Myocyte (in vitro differentiated cells): ENCODE measurements at places on chromosomes 4 and X. TPM values are rescaled to one million over a fixed set of nuclear protein-coding genes. Genes with fewer than 3 reads are reported as not detected.
A peak's percentile ranks its signal among the peaks of the same experiment; 100 is the strongest.

The FAM9C gene
- 0.40 and 6.3 TPM in 2 replicates for total RNA-seq

The IL3RA gene
- total RNA-seq, result not detected in 2 replicates

DNA sequence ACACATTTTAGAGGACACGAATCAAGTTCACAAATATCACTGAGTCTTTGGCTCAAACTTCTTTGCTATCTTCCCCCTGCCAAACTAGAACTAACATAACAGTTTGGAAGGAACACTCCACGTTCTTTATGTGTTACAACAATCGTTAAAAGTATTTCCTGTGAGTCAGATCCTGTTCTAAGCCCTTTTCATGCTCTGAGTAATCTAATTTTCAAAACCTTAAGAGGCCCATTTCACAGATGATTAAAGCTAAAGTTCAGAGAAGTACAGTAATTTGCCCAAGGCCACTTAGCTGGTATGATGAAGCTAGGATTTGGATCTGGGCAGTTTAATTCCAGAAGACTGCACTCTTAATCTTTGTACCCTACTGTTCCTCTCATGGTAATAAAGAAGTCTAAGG is 854.4 kb upstream of the INTU start:
- peak; percentile 47 for DNase-seq

GRCh38 chrX:13430136-13430827 is 110.4 kb upstream of the ATXN3L start:
- peak; percentile 40 for DNase-seq

DNA sequence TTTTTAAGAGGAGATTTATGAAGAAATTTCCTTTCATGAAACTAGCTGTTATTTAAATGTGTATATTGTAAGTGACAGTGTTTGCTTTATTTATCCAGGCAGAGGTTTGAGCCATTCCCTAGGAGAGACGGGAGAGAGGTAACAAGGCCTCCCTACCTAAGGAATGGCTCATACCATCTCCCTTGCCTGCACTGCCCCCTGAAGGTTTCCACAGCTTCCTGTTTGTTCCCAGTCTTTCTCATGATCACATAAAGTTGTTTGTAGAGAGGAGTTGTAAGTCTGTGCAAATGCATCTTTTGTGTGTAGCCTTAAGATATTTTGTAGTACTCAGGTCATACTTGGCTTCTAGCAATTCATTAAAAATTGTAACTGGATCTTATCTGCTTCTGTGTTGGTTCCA is 1504.5 kb upstream of the PCDH10 start:
- no peak for DNase-seq

DNA sequence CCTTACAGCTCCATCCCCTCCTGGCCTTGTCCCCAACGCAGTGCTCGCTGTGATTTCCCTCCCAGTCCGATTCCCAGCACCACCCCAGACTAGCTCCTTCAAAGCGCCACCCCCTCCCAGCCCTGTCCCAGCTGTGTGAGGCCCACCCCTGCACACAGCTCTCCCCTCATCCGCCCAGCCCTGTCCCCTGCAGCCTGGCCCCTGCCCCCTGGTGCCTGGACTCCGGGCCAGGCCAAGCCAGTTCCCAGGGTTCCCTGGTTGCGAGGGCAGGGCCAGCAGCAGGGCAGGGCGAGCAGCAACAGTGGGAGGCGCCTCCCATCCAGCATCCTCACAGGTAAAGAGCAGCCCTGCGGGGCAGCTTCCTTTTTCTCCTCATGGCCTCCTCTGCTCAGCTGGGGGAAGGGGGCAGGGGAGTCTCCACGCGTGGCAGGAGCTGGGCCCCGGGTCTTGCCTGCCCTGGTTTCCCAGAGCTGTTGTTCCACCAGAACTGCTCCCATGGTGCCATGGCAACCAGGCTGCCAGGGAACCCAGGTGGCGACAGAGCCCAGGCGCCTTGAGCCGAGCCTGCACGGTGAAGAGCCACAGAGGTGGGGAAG is 24.8 kb downstream of the IQSEC2 start:
- DNase-seq, result no peak

DNA sequence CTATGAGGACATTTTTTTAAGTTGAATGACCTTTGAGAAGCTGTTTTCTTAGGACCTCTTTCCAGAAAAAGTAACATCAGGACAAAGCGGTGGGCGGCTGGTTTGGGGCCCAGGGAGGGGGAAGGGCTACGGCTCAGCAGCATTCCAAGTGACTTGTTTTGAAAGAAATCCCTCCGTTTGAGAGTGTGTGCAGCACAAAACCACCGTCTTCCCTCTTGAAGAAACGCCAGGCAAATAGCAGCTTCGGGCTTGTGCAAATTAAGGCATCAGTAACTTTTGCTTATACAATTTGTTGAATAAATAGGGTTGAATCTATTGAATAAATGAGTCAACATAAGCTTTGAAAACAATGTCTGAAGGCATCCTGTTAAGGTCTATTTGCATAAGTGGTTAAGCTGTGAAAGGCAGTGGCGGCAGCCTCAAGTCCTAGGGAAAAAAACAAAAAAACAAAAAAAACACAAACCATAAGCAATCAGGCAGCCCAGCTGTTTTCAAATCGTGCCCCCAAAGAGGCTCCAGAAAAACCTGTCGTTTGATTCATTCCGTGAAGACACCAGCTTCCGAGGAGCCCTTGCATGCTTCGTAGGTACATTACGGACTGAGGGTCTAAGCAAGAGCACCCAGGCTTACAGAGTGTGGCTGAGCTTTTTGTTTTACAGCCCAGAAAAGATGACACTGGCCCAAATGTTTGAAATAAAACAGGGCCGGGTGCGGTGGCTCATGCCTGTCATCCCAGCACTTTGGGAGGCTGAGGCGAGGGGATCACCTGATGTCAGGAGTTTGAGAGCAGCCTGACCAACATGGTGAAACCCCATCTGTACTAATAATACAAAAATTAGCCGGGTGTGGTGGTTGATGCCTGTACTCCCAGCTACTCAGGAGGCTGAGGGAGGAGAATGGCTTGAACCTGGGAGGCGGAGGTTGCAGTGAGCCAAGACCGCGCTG is 103.7 kb downstream of the CRLF2 start:
- DNase-seq, result no peak

GRCh38 chr4:143586080-143586479 is 72.6 kb downstream of the SMARCA5 start:
- DNase-seq, result no peak

DNA sequence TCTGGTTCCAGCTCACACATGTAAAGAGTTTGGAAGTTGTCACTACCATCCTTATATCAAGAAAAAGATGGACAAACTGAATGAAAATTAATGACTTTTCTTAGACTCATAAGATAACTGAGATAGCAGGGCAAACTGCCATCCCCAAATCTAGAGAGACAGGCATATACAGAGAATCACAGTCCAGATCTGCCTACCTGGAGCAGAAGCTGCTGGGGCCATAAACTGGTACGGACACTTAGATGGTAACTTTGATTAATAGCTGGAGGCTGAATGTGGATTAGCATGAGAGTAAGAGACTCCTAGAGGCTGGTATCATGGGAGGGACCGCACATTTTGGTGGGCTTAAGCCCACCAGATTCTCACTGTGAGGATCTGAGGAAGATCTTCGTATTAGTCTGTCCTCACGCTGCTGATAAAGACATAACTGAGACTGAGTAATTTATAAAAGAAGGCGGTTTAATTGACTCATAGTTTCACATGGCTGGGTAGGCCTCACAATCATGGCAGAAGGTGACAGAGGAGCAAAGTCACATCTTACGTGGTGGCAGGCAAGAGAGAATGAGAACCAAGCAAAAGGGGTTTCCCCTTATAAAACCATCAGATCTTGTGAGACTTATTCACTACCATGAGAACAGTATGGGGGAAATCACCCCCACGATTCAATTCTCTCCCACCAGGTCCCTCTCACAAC is 10.8 kb upstream of the POLA1 start:
- DNase-seq, result no peak

GRCh38 chr4:49709775-49710174 is 723.7 kb downstream of the CWH43 start:
- no peak for DNase-seq

DNA sequence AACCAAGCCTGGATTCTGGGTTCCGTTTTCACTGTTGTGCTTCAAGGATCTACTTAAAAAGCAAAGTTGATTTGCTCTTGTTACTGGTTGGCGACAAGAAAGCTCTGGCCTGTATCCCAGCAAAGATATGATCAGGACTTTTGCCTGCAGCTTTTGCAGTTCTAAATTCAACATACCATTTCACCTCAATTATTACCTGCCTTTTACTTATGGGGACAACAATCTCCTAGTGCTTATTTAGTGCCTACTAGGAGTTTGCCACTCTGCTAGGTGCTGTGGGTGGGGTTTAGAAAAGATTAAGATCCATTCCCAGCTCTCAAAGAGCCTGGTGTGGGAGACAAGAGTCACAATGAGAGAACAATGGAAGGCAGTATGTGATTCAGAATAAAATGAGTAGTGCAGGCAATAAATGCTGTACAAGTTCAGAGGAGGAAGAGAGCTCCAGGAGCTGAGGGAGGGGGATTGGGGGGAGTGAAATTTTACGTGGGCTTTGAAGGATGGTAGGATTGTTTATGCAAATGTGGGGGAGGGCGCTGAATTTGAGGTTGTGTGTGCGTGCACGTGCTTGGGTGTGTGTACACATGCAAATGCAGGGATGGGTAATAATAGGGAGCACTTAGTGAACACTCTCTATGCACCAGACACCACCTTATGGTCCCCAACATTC is 5.0 kb upstream of the TMEM164 start:
- DNase-seq, result no peak

The HMX1 gene
- not detected in 2 replicates for total RNA-seq

GRCh38 chr4:136009258-136009832 is 1522.9 kb downstream of the PCDH18 start:
- peak; percentile 3 for DNase-seq

- DNase-seq, result no peak
Measured at GRCh38 chr4:67892253-67892652, 8.5 kb upstream of the TMPRSS11D start.

DNA sequence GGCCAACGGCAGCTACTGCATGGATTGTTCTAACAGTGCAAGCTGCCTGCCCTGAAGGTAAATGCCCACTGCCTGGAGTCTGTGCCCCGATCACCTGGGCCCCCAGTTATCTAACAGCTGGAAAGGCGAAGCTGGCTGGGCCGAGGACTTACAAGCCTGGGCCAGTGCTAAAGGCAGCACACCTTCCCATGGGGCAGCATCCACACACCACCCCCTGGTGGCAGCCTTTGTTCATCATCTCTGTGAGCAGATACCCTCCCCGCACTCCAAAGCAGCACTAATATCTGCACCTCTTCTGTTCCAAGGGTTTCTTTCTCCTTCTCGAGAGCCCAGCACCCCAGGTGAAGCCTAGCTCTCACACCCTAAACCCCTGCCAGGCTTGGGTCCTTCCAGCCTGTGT is 7.6 kb downstream of the SLC2A9 start:
- DNase-seq, result peak; percentile 34

DNA sequence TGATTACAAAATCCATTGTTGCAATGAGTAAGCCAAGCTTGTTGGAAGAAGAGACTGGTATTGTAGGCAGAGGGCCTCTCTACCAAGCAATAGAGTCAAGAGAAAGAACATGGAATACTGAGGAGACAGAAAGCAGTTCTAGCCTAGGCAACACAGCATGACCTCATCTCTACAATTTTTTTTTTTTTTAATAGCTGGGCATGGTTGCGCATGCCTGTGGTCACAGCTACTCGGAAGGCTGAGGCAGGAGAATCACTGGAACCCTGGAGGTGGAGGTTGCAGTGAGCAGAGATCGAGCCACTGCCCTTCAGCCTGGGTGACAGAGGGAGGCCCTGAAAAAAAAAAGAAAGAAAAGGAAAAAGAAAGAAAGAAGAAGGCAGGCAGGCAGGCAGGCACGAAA is 11.7 kb upstream of the ZBTB33 start:
- DNase-seq, result no peak
